HEK293T (cell line): ENCODE measurements at places on chromosomes 2 and 18.
A peak's percentile ranks its signal among the peaks of the same experiment; 100 is the strongest.

- no peak for DNase-seq
Measured at GRCh38 chr18:79770826-79771225, 26.9 kb upstream of the KCNG2 start.

GRCh38 chr18:811182-811891 lies 705 bp downstream of the YES1 start:
- peak; percentile 20 for DNase-seq

- DNase-seq, result no peak
Measured at GRCh38 chr2:67824186-67824585, 238.6 kb downstream of the C1D start.

- no peak for DNase-seq
Measured at GRCh38 chr2:58845011-58845410, 603.9 kb upstream of the FANCL start.

- DNase-seq, result no peak
Measured at GRCh38 chr2:209534228-209534627, 110.4 kb downstream of the MAP2 start.

DNA sequence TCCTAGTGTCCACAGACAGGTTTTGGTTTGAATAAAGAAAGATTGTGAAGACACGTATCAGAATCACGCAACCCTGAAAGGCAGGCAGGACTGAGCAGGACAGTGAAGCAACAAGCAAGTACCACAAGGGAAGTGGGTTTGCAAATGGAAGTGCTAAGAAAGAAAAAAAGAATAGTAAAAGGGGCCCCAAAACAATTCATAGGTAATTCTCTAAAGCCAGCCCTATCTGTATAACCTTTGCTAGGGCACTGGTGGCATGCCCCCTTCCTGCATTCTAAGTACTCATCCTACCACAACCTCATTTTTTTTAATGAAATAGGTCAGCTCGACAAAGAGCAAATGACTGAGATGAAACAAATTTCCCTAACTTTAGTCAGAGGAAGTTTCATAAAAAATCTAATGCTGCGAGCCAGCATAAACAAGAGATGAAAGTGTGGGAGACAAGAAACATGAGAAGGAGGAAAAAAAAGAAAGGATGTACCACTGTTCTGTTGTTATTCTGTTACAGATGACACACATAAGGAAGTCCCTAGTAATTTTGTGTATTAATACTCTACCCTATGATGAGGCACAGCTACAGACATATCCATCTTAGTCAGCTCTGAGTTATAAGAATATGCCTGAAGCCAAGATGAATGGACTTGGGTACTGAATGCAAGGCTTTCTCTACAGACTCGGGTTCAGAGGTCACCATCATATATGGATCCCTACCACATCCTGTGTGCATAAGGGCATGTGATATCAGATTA lies 32.2 kb downstream of the IKZF2 start:
- no peak for DNase-seq

- DNase-seq, result no peak
Measured at GRCh38 chr2:170005702-170006101, 172.2 kb upstream of the MYO3B start.

GRCh38 chr2:100741880-100742276 lies 78.1 kb upstream of the NPAS2 start:
- DNase-seq, result no peak

- DNase-seq, result peak; percentile 13
Measured at GRCh38 chr18:62788876-62789275, 73.5 kb downstream of the PHLPP1 start.

GRCh38 chr18:26091047-26091630 lies 726 bp upstream of the SS18 start:
- DNase-seq, result no peak

DNA sequence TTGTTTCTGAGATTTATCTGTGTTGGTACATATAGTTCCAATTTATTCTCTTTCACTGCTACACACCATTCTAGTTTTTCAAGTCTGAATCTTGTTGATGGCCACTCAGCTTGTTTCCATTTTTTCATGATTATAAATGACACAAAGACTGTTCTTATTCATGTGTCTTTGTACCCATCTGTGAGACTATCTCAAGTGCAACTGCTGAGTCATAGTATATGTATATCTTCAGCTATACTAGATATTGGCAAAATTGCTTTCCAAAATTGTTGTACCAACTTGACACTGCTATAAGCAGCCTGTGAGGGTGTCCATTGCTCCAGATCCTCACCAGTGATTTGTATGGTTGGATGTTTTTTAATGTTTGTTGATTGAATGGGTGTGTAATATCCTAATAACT lies 37.2 kb upstream of the RTN4 start:
- no peak for DNase-seq

GRCh38 chr18:70418546-70419311 lies 129.9 kb downstream of the SOCS6 start:
- DNase-seq, result no peak

DNA sequence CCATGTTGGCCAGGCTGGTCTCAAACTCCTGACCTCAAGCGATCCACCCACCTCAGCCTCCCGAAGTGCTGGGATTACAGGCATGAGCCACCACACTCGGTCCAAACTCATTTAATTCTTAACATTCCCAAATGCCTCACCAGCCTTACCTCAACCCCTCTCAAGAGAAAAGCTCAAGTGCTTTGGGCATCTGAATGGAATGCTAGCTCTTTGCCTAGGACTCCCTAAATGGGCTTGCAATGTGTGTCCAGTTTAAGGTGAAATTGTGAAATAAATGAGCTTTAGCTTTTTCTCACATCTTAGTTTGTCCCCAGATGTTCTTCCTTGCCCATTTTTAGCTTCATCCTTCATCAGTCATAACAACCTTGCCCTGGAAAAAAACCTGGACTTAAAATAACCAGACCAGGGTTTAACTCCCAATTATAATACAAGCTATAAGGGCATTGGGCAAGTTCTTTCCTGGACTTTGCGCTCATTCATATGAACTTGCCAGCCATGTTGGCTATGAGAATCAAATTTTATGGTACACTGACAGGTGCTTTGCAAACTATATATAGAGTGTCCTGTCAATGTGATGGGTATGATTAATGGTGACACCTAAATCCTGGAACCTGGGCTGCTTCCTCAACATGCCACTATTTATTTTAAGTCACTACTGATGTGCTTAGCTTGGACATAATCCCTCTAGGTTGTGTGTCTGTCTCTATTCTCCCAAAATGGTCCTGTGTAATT lies 95.1 kb upstream of the SERPINE2 start:
- DNase-seq, result no peak

GRCh38 chr2:232497348-232497747 lies 9.7 kb upstream of the ECEL1 start:
- DNase-seq, result no peak

DNA sequence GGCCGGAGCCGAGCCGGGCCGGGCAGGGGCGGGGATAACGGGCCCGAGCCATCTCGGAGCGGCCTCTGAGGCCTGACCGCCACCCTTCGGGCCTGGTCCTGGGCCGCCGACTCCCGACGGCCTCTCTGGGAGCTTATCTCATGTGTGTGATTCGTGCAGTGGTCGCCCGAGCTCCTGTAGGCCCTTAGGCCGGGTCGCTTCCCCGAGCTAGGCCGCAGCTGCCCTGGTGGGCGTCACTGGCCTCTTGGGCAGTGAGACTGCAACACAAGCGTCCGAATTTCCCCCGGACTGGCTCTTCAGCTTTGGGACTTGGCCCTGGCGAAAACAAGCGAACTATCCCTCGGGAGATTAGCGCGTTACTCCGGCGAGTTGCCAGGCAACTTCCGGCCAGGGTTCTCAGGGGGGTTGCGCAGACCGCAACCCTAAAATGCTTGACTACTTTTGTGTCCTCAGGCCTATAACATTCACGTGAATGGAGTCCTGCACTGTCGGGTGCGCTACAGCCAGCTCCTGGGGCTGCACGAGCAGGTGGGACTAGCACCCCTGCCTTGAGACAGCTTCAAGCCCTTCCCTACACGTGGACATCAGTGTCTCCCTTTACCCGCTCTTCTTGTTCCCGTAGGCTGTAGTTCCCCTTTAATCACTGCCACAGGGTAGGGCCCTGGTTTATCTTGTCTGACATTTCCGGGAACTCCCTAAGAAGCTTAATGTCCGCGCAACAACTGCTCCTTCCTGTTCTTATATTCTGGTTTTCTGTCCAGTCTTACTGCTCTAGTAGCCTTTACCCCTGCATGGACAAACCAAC lies 602 bp downstream of the SNX17 start:
- no peak for DNase-seq

DNA sequence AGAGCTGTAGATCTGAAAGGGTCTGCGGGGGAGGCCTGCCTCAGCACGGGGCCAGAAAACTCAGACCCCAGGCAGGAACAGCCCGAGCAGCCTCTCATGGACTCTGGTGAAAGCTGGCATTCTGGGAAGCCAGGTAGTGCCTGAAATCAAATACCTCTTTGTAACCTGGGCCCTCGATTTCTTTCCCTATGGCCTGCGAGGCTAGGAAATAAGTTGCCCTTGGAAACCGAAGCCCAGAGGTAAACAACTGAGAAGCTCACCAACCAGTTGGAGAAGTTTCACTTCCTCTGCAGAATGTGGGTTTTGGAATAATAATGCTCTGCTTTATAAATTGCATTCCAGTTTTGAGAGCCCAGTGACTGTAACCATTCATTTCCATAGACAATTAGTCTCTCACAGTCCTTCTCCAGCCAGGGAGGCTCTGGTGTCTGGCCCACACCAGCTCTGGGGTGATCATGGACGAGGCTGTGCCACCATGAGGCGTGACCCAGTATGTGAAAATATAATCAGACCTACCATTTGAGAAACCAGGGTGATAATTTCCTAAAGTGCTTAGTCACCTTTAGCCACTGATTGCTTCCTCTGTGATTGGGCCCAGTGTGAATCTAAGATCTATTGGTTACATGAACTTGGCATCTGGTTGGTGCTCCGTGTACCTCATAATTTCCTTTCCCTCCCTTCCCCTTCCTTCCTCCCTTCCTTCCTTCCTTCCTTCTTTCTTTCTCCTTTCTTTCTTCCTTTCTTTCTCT lies 133.1 kb upstream of the PELI1 start:
- DNase-seq, result no peak

GRCh38 chr2:134583462-134583861 lies 135.3 kb downstream of the TMEM163 start:
- no peak for DNase-seq

GRCh38 chr2:225824748-225825449 lies 425.4 kb downstream of the NYAP2 start:
- DNase-seq, result no peak

DNA sequence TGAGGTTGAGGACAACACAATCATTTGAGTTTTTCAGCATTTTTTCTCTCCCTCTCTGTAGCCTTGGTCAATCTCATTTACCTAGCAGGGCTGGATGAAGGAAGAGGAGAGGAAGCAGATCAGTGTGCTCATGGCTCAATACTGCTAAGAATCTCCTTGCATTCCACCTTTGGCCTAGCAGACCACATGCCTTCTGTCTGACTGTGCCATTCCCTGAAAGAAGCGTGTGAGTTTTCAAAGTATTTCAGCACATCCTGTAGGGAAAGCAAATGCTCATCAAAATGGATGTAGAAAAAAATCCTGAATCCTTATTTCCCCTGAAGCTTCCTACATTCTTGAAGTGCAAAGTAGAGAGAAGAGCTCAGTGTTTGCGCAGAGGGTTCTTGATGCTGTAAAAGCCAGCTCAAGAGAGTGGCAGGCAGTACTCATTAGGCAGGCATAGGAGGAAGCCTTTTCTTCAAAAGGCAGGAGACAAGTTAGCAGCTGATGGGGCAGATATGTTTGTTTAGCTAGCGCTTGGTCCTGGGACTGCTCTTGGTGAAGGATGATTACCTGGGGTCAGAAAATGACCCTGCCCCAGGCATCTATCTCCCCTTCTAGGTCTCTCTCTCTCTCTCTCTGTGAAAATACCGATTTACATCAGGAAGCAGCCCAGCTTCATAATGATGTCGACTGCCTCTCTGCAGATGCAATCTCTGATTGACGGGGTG lies 14.4 kb upstream of the PIK3C3 start:
- no peak for DNase-seq

DNA sequence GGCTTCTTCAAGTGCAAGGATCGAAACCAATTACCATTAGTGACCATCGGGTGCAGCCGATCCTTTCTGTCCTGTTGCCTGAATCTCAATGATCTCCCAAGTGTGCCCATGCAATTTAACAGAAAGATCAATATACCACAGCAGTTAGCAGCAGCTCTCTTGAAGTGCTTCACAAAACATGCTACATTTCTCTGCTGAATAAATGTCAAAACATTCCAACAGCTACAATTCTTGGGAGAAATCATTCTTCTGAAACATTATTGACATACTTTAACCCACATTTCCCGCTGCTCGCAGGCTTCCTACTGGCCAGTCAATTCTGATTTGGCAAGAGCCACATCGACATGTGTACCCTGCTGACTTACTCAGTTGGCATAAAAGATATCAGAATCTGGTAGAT lies 907.7 kb downstream of the TMEM182 start:
- no peak for DNase-seq

DNA sequence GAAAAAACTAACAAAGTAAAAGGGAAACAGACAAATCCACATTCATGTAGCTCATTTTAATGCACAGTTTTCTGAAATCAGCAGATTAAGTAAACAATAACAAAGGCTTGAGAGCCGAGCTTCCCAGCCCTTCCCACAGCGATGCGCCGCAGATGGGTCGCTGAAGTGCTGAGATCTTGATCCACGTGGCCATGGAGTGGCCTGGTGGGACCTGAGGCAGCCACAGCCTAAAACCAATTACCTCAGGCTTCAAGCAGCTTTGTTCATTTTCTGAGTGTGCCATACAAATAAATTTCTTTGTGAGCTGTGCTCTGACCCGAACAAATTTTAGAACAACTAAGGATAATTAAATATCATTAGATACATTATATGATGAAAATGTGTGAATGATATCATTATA lies 25.6 kb upstream of the CYRIA start:
- no peak for DNase-seq

- no peak for DNase-seq
Measured at GRCh38 chr2:145033438-145033837, 513.5 kb upstream of the ZEB2 start.

- no peak for DNase-seq
Measured at GRCh38 chr2:128536925-128537620, 218.4 kb upstream of the HS6ST1 start.

GRCh38 chr2:68251187-68251854 lies 1.0 kb downstream of the PPP3R1 start:
- DNase-seq, result peak; percentile 68

GRCh38 chr2:162184359-162184758 lies 32.3 kb upstream of the GCG start:
- no peak for DNase-seq

GRCh38 chr2:224479826-224480225 lies 77.9 kb upstream of the FAM124B start:
- no peak for DNase-seq
